ENCODE measurements at places on chromosomes 1 and 21.
A peak's percentile ranks its signal among the peaks of the same experiment; 100 is the strongest.

DNA sequence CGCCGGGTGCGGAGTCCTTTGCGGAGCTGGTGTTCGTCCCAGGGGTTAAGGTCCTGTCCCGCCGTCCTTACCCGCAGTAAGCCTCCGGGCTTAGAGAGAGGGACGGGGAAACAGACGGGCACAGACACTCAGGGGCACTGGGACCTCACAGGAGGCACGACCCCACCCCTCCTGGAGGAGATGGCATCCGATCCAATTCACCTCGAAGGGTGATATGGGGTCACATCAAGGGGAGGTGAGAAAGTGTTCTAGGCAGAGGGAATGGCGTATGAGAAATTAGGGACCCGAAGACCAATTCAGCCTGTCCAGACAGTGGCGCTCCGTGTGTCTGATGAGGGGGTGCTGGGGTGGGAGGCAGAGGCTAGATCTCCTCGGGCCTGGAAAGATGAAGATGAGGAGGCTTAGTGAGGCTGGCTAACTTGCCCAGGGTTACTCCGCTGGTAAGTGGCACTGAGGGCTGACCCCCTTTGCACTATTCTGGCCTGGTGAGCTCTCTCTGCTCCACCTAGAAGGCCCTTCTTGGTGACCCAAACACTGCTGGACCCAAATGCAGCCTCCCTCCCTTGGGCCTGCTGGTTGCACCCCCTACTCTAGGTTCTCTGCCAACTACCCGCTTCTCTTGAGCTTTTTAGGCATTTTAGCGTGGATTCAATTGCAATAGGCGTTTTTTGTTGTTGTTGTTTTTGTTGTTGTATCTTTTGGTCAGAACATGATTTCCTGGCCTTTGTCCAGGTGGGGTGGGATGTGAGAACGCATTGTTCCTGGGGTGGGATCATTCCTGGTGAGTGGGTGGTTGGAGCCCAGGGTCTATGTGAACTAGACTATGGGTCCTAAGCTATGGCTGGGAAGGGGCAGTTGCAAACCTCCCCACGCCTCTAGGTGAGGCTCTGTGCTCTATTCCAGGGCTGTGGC lies 12.3 kb downstream of the BTBD19 start:
- no peak for DNase-seq

- no peak for DNase-seq
Observed at GRCh38 chr1:26555550-26555981, 26.0 kb downstream of the RPS6KA1 start.

- no peak for DNase-seq
Observed at GRCh38 chr1:168941640-168942039, 164.8 kb upstream of the ATP1B1 start.

GRCh38 chr1:25554886-25555752 lies 11.7 kb downstream of the LDLRAP1 start:
- no peak for DNase-seq

DNA sequence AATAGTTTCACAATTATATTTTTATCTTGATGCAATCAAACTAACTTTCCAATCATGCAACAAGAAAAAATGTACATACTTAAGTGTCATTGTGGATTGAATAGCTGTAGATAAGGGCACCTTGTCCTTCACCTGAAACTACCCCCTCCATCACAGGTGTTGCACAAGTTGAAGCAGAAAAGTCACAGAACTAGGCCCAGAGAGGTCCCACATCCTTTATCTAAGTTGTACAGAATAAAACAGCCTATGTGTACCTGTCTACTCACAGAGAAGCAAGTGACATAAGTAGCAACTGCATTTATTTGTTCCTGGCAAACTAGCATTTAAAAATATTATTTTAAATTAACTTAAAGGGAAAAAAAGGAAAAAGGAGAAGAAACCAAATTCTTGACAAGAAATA lies 256.8 kb downstream of the FAF1 start:
- DNase-seq, result no peak

DNA sequence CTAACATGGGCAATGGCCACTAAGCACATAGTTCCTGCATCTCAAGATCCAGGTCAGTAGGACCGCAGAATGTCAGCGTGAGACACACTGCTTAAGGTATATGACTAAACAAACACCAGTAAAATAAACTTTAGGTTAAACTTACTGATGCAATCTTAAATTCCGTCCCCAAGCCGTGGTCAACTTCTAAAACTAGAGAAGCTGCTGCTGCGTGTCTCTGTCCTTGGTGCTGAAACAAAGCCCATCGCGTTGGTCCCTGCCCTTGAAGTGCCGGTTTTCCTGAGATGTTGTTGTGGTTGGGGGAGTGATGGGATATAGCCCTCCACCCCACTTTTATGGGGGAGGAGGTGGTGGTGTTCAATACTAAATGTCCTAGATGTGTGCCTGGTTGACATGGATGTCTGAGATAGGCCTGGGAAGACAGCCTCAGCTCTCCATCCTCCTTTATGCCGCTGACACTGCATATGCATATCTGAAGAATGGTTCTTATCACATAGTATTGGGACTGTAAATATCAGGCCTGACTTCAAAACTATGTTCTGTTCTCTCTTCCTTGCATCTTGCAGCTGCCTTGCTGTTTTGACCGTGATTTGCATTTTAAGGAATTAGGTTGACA lies 72.0 kb upstream of the KCNA3 start:
- DNase-seq, result no peak

DNA sequence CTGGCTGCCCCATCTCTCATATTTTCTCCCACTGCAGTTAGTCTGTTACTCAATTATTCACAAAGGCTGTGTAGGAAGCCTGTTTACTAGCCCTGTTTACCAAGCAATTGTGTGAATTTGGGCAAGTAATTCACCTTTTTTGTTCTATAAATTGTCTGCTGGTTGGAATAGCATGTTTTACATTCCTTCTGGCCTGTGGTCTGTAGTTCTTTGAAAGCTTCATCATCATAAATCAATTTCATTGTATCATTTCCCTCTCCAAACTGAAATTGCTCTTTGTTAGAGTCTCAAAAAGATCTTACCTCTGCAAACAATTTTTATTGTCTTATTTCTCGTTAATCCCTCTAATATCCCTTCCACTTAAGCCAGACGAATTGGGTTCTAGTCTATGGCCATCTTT lies 1059.5 kb upstream of the ADGRL4 start:
- DNase-seq, result peak; percentile 81

GRCh38 chr1:150182247-150182646 lies 32.5 kb downstream of the PLEKHO1 start:
- DNase-seq, result no peak

- no peak for DNase-seq
Observed at GRCh38 chr21:39180429-39181019, 2.7 kb downstream of the PSMG1 start.

DNA sequence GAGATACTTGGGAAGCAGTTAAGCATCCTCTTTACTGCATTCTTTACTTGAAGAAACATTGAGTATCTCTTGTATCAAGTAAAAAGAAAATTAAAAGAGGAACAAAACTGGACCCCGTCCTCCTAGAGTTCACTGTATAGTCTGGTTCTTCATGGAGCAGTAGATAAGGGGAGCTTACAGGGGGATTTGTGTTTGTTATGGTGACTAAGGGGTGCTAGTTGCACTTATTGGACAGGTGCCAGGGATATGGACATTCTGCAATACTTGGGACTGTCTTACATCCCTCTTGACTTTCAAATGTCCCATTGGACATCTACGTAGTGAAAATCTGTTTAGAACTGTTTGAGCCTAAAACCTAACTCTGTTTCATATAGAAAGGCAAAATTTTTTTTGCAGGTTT lies 67.2 kb downstream of the ALG14 start:
- no peak for DNase-seq

DNA sequence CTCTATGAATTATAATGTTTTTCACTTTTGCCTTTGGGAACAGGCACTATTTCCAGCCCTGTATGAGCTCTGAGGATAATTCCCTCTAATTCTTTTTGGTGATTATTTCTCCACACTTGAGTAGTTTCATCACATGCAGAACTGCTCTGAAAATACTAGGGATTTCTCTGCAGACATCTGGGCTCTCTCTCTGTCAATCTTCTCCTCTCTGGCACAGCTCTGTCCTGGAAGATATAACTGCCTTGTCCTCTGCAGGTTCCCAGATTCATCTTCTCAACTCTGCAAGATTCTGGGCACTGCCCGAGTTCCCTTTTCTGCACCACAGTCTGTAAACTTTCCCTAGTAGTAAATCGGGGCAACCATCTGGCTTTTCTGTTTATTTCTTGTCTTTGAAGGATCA lies 131.3 kb upstream of the FMN2 start:
- no peak for DNase-seq

DNA sequence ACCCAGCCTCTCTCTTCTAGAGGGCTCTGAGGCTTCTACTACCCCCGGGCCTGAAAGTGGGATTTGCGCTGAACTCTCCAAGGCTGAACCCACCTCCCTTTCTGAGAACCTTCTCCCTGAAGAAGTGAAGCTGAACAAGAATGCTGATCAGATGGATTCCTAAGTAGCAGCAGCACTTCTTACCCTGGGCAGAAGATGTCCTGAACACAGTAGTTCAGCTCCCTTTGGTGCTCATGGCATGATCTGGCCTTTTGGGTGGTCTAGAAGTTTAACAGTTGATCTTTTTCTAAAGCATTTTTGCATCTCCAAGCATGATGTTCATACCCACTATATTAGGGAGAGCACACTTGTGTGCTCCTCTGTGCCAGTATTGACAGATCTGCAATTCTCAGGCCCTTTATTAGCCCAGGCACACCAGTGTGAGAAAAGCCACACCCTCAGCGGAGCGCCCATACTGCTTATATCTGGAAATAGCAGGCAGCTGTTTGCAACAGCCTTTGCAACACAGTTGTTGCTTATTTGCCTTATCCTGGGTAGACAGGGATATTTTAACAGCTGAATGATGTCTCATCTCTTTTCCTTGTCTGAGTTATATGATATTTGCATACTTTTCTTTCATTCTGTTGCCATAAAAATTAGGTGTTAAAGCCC lies 34.2 kb downstream of the CNN3 start:
- no peak for DNase-seq

Measured in NCI-H2081 treated with DMSO at 0.1 percent for 48 hours (cell line).